Stimulated activated CD4-positive, alpha-beta T cell treated with anti-CD3 and anti-CD28 coated beads, Interleukin-1b, Interleukin-23, amount 100 ng/mL, for 48 hours (primary cell): ENCODE measurements at places on chromosomes 2 and 18.
A peak's percentile ranks its signal among the peaks of the same experiment; 100 is the strongest.

- DNase-seq: peak; percentile 36
Observed at GRCh38 chr2:238061315-238062202, 758 bp downstream of the SCLY start.

GRCh38 chr2:168748461-168748860, 54.0 kb upstream of the NOSTRIN start:
- no peak for DNase-seq

GRCh38 chr2:165017966-165018596, 62.8 kb upstream of the SLC38A11 start:
- no peak for DNase-seq

DNA sequence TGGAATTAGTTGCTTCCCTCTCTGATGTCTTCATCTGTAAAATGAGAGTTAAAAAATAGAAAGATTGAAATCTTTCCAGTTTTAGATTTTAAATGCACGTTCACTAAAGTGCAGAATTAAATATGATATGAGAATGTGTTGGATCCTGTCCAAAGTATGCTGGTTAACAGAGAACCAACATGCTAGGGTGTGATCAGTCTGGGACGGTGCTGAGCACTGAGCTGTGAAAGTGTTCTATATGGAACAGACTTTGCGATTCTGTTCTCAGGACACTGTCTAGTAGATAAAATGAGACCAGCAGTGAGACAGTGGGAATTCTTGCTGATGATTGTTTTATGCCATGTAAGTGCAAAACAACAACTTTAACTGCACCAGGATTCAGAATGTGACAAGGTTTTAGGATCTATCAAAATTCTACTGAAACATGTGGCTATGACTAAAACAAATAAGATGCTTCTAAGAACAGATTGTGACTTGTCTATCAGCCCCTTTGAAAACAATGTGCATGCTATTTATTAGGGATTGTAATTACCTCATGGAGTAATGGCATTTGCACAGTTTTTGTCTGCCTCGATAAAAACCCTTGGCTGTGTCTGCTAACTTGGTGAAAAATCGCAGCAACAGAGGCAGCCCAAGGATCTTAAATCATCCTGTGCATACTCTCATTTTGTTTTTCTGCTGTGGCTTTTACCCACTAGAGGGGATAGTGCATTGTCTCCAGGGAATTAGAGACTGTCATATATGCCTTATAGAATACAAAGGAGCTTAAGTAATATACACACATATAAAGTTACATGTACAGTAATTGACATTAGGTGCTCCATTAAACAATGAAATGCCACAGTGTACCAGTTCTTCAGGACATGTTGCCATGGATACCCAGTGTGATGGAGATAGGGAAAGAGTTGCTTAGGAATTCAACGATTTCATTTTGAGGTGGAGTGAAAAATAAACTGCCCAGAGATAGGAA, 55.1 kb downstream of the MAP3K20 start:
- DNase-seq: no peak

GRCh38 chr2:136783856-136784255, 18.5 kb downstream of the THSD7B start:
- DNase-seq: no peak
